ENCODE measurements at places on chromosomes 7 and 10.

GRCh38 chr10:24661376-24661775, 62.3 kb downstream of the ARHGAP21 start:
- no peak for DNase-seq

GRCh38 chr7:152180587-152180986, 155.1 kb downstream of the GALNT11 start:
- DNase-seq = peak; percentile 21

DNA sequence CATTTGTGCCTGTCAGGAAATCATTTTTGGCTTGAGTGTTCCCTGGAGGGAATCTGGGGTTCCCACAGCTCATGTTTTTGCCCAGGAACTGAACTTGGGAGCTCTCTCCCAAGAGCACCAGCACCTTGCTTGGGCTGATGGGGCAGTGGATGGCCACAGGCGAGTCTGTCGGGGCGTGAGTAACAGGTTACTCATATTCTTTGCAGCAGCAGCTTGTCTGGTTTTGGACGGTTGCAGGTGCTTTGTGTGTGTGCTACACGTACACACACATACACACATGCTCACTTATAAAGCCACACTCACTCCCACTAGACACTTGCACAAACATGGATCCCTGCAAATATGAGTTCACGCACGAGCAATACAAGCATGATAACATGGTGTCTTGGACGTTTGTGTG, 2.9 kb upstream of the PALD1 start:
- DNase-seq = no peak

GRCh38 chr10:7411671-7412128, 866 bp upstream of the SFMBT2 start:
- no peak for DNase-seq

DNA sequence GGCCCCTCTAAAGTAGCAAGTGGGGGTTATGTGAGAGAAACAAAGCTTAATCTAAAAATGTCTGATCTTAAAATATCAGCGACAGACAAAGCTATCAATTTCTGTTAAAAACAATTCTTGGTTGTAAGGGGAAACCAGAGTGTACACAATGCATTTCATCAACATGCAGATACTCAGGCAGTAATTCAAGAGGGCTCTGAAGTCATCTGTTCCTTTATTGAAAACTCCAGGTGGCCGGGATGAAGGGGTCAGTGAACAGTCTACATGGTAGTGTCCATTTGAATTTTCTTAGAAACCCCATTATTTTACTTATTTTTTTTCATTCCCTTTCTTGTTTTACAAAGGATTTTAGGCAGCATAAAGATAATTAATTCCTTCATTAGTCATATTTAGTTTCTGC, 36.7 kb upstream of the BTBD16 start:
- no peak for DNase-seq

Measured in substantia nigra (tissue), 51 donors.